Activated CD4-positive, alpha-beta memory T cell treated with anti-CD3 and anti-CD28 coated beads for 36 hours (primary cell): ENCODE measurements at places on chromosomes 6 and 20.

DNA sequence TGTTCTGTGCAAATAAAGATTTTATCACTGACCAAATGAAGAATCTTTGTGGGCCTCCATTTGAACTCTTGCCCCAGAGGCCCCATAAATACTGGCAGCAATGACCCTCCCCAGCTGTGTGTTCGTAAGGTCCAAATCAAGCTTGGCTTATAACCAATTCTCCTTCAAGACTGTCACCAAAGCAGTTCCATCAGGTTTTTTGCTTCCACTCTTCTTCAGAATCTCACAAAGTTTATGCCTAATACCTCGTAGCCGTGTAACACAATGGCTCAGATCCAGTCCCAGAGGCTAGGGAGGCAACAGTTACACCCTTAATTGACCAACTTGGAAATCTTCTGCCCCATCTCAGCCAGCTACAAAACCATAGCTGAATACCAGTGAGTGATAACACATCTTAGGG lies 120.5 kb downstream of the HIVEP2 start:
- no peak for DNase-seq
- H3K36me3 ChIP-seq = peaks cover 19% of the 10 kb centered on the region
- H3K4me3 ChIP-seq = no peak overlapping the region

GRCh38 chr20:2162125-2162822 lies 60.6 kb downstream of the STK35 start:
- no peak for DNase-seq
- no peak overlapping the region for H3K27ac ChIP-seq
- H3K27me3 ChIP-seq = no peaks in the 10 kb centered on the region
- no peaks in the 10 kb centered on the region for H3K36me3 ChIP-seq
- H3K4me1 ChIP-seq = no peaks in the 10 kb centered on the region

- H3K27me3 ChIP-seq = no peaks in the 10 kb centered on the region
- peaks cover 60% of the 10 kb centered on the region for H3K36me3 ChIP-seq
- peak; percentile 39 for DNase-seq
- H3K27ac ChIP-seq = peak overlapping the region; percentile 100
- peak overlapping the region; percentile 97 for H3K4me3 ChIP-seq
- H3K4me1 ChIP-seq = peaks cover 37% of the 10 kb centered on the region
These were observed 595 bp downstream of the FBXO5 start for GRCh38 chr6:152981989-152982903.

- no peak overlapping the region for H3K4me3 ChIP-seq
- no peak for DNase-seq
- no peaks in the 10 kb centered on the region for H3K27me3 ChIP-seq
- H3K36me3 ChIP-seq = peaks cover 5% of the 10 kb centered on the region
- peaks cover 19% of the 10 kb centered on the region for H3K4me1 ChIP-seq
These were observed 5.6 kb upstream of the RBCK1 start for GRCh38 chr20:402496-402885.

- H3K4me3 ChIP-seq = no peak overlapping the region
- peak; percentile 13 for DNase-seq
These were observed 103.3 kb downstream of the ARHGAP18 start for GRCh38 chr6:129606664-129607063.

DNA sequence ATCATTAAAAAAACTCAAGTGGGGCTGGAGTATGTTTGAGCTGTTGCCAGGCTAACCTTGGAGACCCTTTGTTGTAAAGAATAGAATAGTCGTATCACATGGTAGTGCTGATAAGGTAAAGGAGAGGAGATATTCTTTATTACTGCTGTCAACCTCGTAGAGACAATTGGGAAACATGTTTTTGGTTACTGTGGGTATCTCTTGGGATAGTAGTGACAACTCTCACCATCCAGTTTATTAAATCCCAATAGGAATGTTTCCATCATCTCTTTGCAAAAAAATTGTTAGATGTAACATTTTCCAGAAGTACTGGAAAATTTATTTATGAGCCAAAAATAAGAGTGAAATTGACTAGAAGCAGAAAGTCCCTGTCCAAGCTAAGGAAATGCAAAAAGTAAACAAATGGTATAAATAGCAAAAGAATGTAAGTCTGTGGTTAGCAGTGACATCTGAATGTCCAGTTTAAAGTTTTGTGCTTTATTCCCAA lies 829.3 kb upstream of the CITED2 start:
- H3K4me1 ChIP-seq = no peaks in the 10 kb centered on the region
- no peak overlapping the region for H3K4me3 ChIP-seq
- H3K27me3 ChIP-seq = peaks cover 2% of the 10 kb centered on the region
- DNase-seq = no peak
- no peaks in the 10 kb centered on the region for H3K36me3 ChIP-seq

DNA sequence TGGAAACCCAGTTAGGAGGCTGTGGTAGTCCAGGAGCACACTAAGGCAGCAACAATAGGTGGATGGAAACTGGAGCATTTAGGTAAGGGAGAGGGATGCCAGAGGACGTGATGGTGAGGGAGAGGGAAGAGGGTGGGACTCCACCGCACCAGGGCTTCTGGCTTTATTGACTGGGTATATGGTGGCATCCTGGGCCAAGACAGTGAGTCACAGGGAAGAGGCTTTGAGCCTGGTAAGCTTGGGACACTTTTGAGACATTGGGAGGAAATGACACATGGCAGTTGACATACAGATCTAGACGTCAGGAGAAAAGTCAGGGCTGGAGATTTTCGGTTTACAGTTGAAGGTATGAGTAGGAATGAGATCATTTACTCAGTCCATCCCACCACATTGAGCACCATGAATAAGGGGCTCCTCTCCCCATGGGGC lies 14.9 kb downstream of the NT5E start:
- H3K36me3 ChIP-seq = no peaks in the 10 kb centered on the region
- peak overlapping the region; percentile 71 for H3K27ac ChIP-seq
- H3K4me1 ChIP-seq = peaks cover 52% of the 10 kb centered on the region
- H3K4me3 ChIP-seq = no peak overlapping the region

DNA sequence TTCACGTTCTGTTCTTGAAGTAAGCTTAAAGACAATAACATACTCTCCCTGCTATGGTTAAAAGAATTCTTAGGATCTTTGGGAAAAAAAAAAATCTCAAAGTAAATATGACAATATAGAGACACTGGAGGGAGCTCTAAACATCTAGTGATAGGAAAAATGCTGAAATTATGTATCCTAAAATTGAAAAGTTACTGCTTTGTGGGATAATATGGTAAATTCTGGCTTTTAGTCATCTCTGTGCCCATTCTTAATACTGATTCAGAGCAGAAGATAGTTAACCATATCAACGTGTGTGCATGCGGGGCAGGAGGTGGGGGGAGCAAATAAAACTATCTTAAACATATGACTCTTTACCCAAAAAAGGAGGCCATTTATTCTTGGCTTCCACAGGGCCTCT lies 165.4 kb downstream of the GMPR start:
- no peak overlapping the region for H3K27ac ChIP-seq
- H3K4me1 ChIP-seq = peaks cover 34% of the 10 kb centered on the region
- peak; percentile 21 for DNase-seq
- H3K27me3 ChIP-seq = no peaks in the 10 kb centered on the region

DNA sequence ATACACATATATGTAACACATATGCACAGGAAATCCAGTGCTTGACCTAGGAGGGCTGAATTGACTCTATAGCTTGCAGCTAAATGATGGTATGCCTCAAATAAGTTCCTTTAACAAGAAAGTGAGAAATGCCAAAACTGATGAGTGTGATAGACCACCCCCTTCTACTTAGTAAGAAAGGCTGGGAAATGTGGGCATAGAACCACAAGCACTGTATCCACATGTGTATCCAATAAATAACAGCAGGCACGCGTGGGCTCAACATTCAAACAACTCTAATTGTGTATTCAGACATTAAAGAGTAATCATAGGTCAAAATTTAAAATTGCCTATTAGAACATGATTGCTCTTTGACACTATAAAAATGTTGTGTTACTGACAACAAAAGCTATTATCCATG lies 54.1 kb downstream of the FAM83B start:
- no peak for DNase-seq
- no peaks in the 10 kb centered on the region for H3K27me3 ChIP-seq
- H3K4me3 ChIP-seq = no peak overlapping the region
- H3K36me3 ChIP-seq = no peaks in the 10 kb centered on the region
- no peaks in the 10 kb centered on the region for H3K4me1 ChIP-seq

GRCh38 chr6:6131492-6132109 lies 124.9 kb upstream of the NRN1 start:
- H3K4me1 ChIP-seq = no peaks in the 10 kb centered on the region
- H3K4me3 ChIP-seq = no peak overlapping the region
- no peaks in the 10 kb centered on the region for H3K36me3 ChIP-seq
- H3K27me3 ChIP-seq = peaks cover 5% of the 10 kb centered on the region
- H3K27ac ChIP-seq = no peak overlapping the region

DNA sequence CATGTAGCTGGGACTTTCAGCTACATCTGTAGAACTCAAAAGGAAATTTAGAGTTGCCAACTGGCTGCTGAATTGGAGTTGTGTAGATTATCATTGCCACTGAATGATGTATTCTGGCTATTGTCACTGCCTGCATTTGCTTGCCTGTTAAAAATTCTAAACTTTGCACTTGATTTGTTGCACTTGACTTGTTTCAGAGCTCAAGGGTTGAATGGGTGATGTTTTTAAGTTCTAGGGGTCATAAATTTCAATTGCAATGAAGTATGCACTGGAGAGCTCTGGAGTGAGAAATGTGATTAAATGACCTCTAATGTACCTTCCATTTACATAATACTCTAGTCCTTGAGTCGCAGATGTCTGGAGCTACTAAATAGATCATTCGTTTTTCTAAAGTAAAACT lies 102.4 kb downstream of the TNFRSF21 start:
- H3K27ac ChIP-seq = no peak overlapping the region
- no peaks in the 10 kb centered on the region for H3K27me3 ChIP-seq
- no peak for DNase-seq
- no peaks in the 10 kb centered on the region for H3K36me3 ChIP-seq
- no peak overlapping the region for H3K4me3 ChIP-seq
- peaks cover 3% of the 10 kb centered on the region for H3K4me1 ChIP-seq
